Neural progenitor cell (in vitro differentiated cells): ENCODE measurements at places on chromosomes 3 and 15.

DNA sequence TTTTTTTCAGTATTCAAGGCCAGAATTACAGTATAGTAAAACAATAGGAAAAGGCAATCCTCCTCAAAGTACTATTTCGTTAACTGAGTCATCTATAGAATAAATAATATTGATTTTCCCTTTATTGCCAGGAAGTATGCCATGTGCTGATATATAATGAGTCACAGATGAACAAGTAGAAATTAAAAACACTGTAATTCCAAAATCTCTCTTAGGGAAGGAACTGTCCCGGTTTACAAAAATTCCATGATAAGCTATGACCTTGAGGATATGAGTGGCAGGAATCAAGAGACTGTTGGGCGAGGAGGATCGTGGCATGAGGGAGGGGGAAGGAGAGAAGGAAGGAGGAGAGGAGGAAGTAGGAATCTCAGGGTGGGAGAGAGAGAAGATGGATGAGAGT, 166.0 kb upstream of the ICE2 start:
- no peak for DNase-seq

- DNase-seq = no peak
Measured at GRCh38 chr15:63348392-63348791, 33.3 kb downstream of the CA12 start.

GRCh38 chr3:194140520-194141414, 4.8 kb downstream of the HES1 start:
- DNase-seq = peak; percentile 85

DNA sequence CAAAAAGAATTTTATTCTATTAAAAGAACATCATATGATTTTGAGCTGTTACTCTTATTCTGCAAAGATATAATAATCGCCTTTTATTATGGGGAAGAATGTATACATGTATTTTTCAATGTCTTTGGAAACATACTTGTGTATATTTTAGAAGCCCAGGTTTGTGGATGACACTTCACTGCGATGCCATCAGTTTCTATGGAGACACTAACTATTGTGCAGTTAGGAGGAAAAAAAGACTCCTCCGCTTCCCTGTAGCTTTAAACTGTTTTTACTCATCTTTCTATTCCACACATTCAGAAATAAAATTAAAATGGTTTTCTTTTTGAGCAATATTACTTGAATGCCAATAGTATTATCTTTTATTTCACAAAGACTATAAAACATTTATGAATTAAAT, 305.0 kb downstream of the NLGN1 start:
- no peak for DNase-seq

DNA sequence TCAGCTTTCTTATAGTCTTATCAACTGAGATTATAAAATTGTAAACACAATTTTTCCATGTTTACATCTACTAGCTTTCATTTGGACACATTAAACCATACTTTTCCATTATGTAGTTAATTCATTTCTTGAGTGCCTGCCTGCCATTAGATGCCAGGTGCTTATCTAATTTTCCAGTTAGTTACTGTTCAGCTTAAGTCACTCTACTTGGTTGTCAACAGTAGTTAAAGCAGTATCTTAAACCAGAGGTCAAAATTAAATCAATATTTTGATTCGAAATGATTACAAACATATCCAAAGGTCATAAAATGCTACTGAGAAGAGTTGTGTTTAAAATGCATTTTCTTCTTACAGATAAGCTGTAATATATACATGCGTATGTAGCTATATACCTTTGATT, 56.2 kb upstream of the UBP1 start:
- DNase-seq = no peak

DNA sequence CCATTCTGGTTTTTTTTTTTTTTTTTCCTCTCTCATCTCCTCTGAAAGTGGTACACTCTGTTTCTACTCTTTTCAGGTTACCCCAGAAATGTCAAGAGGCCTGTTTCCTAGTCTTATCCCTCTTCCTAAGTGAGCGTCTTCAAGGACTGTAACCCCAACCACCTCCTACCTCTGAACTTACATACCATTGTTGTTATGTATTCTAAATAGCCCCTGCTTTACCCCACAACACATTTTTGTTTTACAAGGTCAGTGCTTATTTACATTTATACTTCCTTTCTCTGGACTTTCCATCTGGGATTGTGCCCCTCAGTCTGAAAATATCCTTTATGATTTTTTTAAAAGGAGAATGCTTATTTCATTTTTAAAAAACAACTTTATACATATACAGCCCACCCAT, 38.8 kb downstream of the PTH1R start:
- no peak for DNase-seq

DNA sequence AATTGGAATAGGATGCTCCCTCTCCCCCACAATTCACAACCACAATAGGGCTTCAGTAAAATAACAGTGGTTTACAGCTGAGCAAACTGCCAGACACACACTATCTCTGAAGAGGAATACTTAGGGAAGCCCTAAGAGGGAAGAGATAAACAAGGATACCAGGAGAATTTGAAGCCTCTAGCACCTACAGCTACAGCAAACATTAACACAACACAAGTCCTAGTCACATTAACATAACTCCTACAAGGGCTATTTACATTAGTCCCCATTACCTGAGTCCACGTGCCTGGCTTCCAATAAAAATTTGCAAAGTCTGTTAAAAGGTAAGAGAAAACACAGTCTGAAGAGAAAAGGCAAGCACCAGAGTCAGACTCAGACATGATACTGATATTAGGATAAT, 346.9 kb upstream of the CDIN1 start:
- no peak for DNase-seq

GRCh38 chr3:37474901-37475331, 300.5 kb upstream of the LRRFIP2 start:
- peak; percentile 31 for DNase-seq

GRCh38 chr3:36709281-36709680, 55.1 kb downstream of the DCLK3 start:
- no peak for DNase-seq

- no peak for DNase-seq
Measured at GRCh38 chr15:41336549-41336948, 3.9 kb downstream of the NUSAP1 start.

GRCh38 chr3:197518881-197519421, 36.8 kb downstream of the BDH1 start:
- DNase-seq = no peak

DNA sequence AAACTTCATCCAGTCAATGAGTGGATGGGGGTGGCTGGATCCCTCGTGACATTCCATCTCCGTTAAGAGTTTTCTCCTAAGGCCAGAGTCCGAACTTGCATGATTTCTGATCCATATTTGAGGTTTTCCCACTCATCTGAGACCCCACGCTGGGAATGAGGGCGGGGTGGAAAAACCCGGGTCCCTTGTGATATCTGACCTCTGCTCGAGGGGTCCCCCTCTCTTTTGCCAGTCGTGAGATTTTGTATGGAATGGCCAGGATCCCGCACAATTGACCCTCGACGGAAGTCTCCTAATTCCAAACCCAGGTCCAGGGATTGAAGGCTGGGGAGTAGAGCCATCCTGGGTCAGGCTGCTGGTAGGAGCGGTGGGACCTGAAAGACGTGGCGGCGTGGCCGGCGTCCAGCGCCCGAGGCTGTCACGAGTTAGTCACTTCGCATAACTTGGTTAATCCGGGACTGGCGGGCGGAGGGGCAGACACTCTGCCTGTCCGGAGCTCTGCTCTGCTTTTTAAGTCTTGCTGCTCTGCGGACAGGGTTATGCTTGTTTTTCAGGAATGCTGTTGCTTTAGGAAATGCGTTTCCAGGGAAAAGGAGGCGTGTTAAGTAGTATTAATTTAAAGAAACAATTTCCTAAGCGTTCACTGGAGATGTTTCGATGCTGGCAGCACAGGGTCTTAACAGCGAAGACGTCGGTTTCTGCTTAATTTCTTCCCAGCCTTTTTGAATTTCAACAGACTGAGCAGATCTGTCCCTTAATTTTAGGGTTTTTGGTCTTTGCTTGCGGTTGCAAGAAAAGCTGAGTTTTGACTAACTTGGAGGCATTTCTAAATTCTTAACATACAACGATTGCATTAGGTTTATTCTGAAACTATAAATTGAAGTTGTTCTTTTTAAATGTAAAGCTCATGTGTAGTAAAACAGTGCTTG, 69.7 kb upstream of the LRRFIP2 start:
- peak; percentile 89 for DNase-seq
